ENCODE measurements at places on chromosomes 12 and 14.

DNA sequence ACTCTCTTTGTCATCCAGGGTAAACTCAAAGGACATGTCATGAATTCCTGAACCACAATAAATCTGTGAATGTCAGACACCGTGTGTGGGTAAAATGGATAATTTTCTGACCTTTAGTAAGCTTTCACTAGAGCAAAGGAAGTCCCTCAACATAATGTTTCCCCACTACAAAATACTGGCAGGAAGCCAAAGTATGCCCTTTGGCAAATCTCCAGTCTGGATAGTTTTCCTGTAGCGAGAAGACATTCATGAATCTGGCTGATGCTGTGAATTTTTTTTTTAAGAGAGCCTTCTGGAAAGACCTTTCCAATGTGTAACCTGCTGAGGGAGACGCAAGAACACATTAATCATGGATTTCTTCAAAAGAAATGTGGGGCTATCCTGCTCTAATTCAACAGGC lies 389.6 kb upstream of the DDHD1 start:
- no peak for DNase-seq

GRCh38 chr12:121444842-121445202 lies 44.9 kb downstream of the RNF34 start:
- no peak for DNase-seq

DNA sequence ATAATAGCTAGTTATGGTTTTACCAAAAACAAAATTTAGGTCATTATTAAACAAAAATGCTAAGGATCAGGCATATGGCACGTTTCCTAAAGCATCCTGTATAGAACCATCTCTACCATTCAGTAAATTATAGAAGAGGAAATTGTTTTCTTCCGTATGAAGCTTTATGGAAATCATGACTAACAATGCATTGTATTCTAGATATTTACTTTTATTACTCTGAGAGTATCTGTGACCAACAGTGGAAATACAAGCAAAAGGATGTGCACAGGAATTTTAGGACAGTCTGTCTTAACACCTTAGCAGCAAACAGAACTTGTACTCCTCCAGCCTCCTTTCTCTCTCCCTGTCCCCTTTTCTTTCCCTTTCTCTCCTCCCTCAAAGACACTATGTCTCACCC lies 7.1 kb downstream of the DENND5B start:
- DNase-seq = no peak

DNA sequence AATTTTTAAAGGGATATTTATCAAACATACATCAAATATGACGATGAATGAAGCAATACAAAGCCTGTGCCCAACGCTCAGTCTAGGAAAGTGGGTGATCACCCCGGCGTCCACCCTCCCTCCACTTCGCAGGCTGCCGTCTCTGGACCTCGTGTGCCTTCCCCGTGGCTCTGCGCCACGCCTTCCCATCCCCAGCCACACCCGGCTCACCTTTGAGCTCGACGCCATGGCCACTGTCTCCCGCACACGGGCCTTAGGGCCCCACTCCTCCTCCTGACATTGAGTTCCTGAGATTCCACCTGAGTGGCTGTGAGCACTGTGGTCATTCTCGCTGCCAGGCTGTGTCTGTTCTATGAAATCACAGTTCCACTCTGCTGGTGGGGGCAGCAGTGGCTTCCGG lies 56.7 kb downstream of the GALNT9 start:
- no peak for DNase-seq

GRCh38 chr14:21100931-21101330 lies at the start of gene TMEM253:
TMEM253 (plus strand) TSS chr14:21101066; CDS start chr14:21101344, 278 bp downstream.
- DNase-seq = no peak

GRCh38 chr12:116361414-116362223 lies 84.1 kb upstream of the MED13L start:
- no peak for DNase-seq

GRCh38 chr14:68783408-68784225 lies 9.2 kb downstream of the ZFP36L1 start:
- no peak for DNase-seq

DNA sequence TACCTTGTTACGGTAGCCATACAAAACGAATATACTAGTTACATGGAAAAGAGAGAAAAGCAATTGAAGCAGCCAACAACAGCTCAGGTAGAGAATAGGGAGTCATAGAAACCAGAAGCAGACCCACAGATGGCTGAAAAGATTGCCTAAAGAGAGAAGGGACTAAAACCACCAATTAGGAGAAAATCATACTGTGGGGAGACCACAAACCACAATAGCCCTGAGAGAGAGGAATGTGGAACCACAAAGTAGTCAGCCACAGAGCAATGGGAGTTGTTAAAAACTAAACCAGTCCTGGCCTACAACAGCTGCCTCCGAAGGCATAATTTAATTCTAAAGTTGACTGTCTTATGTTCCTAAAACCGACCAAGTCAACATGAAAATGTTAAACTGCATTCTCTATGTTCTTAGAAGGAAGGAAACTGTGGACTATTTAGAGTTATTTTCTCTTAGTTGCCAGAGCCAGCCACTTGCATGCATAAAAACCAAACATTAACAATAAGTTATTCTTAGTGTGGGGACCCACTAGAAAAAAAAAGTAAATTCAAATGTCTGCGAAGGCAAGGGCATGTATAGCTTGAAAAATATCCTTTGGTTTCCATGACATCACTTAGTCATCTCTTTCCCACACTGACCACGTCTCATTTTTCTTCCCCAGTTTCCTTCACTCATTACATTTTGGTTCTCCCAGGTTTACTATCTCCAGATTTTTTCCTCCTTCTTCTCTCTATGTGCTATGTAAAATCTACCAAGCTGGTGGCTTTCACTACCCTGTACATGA lies 398.1 kb downstream of the NOVA1 start:
- DNase-seq = no peak

DNA sequence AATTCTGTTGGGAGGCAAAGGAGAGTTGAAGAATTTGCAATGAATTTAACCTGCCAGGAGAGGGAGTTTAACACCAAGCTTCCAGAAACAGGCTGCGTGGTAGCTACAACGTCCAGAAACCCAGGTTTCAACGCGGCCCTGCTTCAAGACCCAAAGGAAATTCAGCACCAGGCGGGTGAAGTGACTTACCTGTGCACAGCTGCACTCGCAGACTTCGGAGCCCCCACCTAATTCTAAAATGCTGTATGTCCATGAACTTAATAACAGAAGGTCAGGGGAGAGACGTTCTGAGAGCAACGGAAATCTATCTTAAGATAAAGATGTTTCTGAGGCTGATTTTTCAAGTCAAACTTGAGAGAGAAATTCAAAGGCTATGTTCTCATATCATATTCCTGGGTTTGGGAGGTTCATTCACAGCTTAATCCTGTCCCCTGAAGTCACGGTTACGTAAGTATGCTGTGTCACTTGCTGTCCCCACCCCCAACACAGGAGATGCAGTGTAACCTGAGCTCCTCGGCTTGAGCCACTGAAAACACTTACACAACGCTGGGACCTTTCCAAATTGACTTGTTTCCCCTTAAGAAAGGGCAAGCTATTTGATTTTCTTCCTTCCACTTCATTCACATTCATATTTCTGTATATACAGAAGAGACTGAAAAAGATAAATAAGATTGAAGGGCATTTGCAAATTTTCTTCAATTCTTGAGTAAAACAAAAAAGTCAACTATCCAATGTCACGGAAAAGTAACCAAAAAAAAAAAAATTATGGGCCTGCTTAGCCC lies 22.7 kb downstream of the CLIP1 start:
- DNase-seq = peak; percentile 58

DNA sequence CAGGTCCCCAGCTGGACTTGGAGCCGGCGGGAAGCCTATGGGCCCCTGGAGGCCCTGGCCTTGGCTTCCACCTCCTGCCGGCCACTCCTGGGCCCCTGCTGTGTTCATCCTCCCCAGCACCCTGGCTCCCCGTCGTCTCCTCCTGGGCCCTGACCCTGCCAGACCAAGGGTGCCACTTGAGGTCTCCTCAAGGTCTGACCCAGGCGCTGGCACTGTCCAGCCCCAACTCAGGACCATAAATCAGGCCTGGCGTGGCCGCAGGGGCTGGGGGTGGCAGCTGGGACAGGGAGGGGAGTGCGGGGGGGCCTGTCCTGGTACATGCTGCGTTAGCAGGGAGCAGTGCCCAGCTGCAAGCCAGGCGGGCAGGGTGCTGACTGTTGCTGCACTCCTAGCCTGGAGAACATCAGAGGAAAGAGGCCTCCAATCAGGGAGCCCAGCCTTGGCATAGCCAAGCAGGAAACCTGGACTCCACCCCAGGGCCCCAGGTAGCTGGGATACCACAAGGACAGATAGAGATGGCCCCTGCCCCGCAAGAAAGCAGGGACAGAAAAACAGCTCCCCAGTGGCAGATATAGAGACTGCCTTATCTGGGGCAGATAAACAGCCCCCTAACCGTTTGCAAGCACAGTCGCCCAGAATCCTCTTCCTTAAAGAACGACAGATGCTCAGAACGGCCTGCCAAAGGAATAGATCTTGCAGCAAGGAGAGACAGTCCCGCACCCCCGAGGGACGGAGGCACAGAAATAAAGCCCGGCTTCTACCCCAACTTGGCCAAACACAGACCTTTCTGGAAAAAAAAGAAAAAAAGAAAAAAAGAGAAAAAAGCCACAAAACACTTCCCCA lies 6.5 kb upstream of the ATG101 start:
- DNase-seq = no peak

DNA sequence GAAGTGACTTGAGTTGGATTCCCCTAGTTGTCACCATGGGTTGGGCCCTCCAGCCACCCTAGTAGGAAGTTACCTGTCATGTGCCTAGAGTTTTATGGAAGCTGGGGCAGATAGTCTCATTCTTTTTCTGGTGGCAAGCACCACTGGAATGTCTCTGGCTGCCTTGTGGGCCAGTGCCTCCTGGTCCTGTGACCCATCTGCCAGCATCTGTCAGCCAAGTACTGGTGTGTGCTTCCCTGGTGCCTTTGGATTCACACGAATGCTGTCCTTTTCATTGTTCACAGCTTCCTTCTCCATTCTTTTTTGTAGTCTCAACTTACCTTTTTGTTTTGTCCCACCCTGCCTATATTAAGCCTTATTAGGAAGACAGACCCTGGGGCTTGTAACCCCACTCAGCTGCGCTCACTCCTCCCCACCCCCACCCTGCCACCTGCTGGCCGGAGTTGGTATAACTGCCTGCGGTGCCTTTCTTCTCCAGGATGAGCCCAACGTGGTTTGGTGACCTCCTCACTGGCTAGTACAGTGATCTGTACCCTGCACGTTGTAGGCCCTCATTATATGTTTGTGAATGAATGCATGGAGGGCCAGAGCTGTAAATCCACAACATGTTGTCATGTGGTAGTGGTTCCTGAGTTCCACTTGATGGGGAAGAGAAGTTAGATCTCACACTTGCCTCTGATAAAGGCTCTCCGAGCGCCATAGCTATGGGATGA lies 125.7 kb downstream of the TSPAN9 start:
- DNase-seq = no peak

- no peak for DNase-seq
These were observed 4.7 kb upstream of the PLBD1 start for GRCh38 chr12:14572401-14572800.

DNA sequence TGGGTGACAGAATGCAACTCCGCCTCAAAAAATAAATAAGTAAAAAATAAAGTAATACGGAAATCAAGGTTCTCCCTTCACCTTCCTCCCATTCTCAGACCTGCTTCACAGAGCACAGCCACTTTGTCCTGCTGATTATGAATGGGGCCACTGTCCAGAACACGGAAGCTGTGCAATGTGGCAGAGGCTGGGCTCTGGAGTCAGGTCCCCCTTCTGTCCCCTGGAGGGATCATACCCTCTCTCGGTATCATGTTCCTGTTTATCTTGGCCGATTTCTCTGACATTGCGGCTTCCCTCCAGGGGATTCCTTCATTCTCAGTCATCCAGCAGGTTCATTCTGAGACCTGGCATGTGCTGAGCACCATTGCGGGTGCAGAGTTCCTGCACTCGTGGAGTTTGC lies 11.3 kb downstream of the PPP2R5C start:
- DNase-seq = no peak

GRCh38 chr12:83823386-83824045 lies 1089.1 kb downstream of the SLC6A15 start:
- DNase-seq = no peak

- DNase-seq = no peak
These were observed 103.2 kb upstream of the VRK1 start for GRCh38 chr14:96693987-96694386.

DNA sequence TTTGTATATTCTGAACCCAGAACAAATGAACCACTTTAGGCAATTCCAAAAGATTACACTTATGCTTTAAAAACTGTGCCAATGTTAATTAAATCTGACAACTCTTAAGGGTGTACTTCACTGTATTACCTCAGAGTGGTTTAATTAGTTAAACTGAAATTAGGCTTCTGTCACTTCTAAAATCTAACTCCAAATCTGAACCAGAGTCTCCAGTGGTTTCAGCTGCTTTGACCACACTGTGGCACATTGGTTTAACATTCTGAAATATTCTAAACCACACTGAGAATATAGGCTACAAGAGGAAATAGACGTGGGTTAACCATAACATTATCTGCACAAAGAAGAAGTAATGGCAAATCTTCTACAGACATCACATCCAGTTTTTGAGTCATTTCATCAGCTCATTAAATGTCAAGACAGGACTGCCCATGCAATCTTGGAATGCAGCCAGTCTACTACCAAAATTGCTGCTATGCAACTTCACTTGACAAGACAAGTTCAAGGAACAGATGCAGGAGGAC lies 94.8 kb downstream of the LRP6 start:
- no peak for DNase-seq

GRCh38 chr14:84237881-84238280 lies 1292.1 kb upstream of the FLRT2 start:
- DNase-seq = no peak

DNA sequence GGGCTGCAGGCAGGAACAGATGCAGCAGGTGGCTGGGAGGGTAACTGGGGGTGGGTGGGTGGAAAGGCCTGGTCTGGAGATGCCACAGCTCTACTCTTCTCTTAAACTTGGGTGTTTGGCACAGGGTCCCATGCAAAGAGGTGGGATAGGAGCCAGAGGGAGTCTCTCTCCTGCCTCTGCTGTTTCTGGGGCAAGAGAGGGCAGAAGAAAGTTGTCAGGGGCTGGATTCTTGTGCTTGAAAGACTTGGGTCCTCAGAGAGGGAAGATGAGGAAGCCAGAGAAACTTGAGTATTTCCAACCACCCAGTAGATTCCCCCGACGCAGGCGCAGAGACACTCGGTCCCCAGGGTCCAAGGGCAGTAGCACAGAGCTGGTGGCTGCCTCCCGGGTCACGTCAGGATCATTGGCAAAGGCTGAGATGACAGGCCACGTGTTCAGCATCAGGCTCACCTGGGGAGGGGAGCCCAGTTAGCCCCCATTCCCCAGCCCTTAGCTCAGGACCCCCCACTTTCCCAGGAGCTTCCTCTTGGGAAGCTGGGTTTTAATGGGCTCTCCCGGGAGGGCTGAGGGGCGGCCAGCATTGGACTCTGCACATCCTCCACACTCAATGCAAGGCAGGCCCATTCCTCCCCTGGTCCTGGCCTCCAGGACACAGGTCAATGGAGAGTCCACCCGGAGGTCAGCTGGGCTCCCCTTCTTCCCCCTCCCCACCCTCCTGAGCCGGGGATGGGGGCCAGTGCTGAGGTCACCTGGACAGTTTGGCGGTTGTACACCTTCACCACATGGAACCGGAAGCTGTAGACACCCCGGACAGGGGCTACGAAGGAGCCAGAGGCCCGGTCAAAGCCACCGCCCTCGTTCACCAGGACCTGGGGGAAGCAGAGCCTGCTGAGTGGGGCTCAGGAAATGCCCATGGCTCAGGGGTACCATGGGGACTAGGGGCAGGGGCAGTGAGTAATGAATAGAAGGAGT lies 1.6 kb downstream of the CBLN3 start:
- DNase-seq = no peak

- DNase-seq = no peak
These were observed 48.7 kb upstream of the GARIN2 start for GRCh38 chr14:67140556-67140955.

Measured in CD4-positive, alpha-beta T cell treated with Interferon gamma for 1 hour (primary cell).